Thoracic aorta (tissue), 2 donors: ENCODE measurements at places on chromosomes 2 and 18.

- no peak for DNase-seq
These were observed at the start of gene KCNS3 for GRCh38 chr2:17878281-17879136. KCNS3 (plus strand) TSS chr2:17878667; CDS start chr2:17931009, 52,342 bp downstream.

DNA sequence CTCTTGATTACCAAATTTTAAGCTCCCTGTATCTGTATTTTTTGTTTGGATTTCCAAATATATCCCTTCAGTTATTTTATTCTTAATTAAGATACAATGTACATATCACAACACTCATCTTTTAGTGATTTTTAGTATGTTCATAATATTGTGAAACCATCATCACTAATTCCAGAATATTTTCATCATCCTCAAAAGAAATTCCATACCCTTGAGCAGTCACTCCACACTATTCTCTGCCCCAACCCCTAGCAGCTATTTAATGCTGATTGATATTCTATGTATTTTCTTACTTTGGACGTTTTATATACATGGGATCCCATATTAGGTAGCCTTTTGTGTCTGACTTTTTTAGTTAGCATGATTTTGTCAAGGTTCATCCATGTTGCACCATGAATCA is 127.4 kb upstream of the SLC8A1 start:
- no peak for DNase-seq

- DNase-seq = no peak
These were observed 11.5 kb upstream of the NFATC1 start for GRCh38 chr18:79384151-79384807.

DNA sequence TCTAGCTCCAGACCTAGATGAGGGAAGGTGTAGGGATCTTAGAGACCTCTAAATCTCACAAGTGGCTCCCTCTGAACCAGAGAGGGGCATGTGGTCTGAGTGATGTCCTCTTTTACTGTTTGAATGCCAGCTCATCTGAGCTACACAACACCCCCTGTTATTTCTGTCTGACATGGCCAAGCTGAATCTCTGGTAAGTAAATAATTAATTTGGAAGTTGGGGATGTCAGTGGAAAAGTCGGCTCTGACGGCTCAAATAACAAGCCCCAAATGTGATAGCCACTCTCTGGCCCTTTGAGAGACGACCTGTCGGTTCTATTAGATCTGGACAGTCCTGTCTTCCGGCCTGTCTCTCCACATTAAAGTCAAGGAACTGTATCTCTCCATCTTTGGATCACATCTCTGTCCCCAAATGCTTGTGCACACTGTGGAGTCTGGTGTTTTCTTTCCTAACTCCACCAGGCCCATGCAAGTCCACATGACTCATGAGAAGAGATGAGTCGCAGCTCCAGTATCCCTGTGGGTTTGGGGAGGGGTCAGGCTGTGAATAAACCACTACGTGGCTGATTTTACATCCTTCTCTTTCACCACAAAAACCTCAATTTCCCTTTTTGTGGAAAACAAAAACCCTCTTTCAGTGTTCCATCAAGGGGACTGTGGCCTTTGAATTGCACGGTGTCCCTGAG is 52.5 kb downstream of the SETBP1 start:
- peak; percentile 33 for DNase-seq

DNA sequence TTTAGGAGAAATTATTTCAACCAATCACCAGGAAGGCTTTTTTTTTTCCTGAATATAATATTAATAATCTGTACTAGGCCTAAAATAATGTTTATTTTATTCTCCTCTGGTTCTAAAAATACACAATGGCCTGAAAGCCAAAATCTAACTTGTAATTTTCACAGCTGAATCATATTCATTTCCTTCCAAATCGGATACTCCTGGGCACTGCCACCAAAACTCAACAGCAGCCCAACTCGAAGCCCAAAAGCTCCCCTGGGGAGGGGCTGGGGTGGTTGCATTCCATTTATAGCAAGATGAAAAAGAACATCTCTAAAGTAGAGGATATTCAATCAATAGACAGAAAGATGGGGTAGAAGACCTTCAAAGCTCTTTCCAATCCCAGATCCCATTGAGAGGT is 100.5 kb upstream of the SETBP1 start:
- no peak for DNase-seq

GRCh38 chr2:111642586-111643327 is 241.2 kb downstream of the ANAPC1 start:
- no peak for DNase-seq
